ENCODE measurements at places on chromosomes 5 and 9.
A peak's percentile ranks its signal among the peaks of the same experiment; 100 is the strongest.

DNA sequence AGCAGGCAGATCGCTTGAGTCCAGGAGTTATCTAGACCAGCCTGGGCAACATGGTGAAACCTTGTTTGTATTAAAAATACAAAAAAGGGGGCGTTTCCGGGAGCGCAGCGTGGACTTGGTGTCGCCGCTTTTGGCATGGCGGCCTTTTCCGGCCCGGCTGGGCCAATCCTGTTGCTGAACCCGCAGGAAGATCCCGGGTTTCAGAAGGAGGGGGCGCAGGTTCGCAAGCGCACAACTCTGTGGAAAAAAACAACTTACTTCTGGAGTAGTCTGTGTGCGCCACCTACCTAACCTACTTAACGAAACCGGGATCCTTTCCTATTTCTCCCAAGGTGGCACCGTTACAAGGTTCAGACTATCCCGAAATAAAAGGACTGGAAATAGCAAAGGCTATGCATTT, 198.6 kb downstream of the MSX2 start:
- no peak for DNase-seq

- DNase-seq: no peak
Observed at GRCh38 chr5:174589599-174589998, 134.8 kb upstream of the MSX2 start.

- no peak for DNase-seq
Observed at GRCh38 chr5:173890195-173890991, 2.2 kb downstream of the CPEB4 start.

DNA sequence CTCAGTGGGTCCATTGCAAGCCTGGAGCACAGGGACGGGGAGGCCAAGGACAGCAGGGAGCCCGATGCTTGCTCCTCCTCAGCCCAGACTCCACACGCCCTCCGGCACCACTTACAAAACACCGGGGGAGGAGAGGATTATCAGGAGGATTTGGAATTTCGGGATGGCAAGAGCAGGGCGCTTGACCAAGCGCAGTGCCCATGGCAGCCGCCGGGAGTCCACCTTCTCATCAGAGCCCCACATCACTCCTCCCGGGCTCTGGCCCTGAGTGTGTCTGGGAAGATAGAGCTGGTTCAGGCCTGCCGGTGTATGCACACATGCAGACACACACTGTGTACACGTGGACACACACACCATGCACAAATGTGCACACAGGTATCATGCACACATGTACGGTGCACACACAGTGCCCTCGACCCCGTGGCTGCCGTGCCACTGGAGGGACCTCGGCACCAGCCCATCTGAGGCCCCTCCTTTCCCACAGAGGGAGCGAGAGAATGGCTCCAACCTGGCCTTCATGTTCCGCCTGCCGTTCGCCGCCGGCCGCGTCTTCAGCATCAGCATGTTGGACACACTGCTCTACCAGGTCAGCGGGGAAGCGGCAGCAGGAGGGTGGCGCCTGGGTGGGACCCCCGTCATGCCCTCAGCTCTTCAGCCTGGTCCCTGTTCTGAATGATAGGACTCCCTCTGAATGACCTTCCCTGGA, 81.7 kb downstream of the KCNT1 start:
- no peak for DNase-seq

DNA sequence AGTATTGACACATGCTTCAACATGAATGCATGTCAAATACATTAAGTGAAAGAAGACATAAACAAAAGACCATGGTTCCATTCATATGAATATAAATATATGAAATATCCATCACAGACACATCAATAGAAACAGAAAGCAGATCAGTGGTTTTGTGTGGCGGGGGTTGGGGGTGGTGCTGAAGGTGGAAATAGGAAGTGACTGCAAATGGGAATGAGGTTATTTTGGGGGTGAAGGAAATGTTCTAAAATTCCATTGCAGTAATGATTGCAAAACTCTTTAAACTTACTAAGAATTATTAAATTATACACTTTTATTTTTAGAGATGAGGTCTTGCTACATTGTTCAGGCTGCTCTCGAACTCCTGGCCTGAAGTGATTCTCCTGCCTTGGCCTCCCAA, 28.7 kb downstream of the TAF1L start:
- no peak for DNase-seq

- DNase-seq: peak; percentile 68
Observed at GRCh38 chr9:114499528-114499927, 5.7 kb downstream of the WHRN start.

DNA sequence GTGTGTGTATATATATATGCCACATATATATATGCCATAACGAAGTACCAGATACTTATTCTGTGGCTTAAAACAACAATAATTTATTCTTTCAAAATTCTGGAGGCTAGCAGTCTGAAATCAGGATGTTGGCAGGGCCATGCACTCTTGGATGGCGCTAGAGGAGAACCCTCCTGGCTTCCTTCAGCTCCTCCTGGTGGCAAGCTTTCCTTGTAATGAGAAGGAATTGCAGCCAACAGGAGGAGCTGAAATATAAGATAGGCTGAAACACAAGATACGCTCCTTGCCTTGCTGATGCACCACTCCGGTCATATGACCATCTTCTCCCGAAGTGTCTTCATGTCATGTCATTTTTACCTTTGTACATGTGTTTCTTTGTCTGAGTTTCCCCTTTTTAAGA, 368.1 kb upstream of the CTNND2 start:
- peak; percentile 1 for DNase-seq

GRCh38 chr9:37417857-37418618, 4.5 kb upstream of the GRHPR start:
- DNase-seq: no peak

DNA sequence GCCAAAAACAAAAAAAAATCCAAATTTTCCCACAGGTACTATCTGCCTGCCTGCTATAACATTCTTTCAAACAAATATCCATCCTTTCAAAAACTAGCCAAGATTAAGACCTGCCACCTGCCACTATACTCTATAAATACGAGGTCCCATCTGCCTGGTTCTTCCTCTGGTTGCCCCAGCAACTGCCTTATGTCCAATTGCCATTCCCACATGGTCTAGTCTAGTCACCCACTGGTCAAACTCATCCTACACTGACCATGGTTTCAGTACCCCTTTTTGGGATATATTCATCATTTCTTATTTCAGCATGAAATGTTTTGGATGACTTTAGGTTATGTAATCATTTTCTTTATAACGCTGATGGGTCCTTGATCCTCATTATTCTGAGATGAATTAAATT, 95.1 kb upstream of the CCNG1 start:
- no peak for DNase-seq
